ENCODE measurements at places on chromosomes 11 and 22. TPM values are rescaled to one million over a fixed set of nuclear protein-coding genes. Genes with fewer than 3 reads are reported as not detected.

DNA sequence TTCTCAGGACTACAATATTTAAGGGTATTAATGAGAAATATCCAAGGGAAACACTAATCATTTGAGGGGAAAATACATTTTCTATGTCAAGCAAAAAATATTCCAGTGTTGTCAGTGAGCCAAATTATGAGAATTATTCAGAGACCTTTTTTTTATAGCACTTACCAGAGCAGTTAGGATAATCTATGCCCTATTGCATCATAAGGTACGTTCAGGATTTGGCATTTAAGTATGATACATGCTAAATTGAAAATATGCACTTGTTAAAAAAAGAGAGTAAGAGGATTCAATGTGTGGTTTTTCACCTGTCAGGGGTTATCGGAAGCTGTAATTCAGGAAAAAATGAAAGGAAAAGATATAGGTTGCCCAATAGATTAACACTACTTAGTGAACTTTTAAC is 17.2 kb upstream of the MPPED2 start:
- DNase-seq: no peak

DNA sequence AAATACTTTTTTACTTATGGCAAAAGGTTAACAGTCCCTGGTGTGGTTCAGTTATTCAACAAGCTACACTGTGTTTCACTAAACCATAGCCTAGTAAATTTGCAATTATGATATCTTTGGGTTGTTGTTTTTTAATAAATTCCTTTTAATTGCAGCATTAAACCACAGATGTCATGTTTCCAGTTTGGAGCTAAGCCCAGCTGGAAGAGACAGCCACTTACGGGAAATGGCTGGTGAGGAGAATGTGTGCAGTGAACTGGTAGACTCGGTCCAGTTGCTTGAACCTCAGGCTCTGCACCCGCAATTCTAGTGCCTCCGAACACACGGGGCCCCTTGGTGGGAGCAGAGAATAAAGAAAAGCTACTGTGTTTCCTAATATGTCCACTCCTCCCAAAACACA is 70.8 kb downstream of the WNT11 start:
- DNase-seq: no peak

DNA sequence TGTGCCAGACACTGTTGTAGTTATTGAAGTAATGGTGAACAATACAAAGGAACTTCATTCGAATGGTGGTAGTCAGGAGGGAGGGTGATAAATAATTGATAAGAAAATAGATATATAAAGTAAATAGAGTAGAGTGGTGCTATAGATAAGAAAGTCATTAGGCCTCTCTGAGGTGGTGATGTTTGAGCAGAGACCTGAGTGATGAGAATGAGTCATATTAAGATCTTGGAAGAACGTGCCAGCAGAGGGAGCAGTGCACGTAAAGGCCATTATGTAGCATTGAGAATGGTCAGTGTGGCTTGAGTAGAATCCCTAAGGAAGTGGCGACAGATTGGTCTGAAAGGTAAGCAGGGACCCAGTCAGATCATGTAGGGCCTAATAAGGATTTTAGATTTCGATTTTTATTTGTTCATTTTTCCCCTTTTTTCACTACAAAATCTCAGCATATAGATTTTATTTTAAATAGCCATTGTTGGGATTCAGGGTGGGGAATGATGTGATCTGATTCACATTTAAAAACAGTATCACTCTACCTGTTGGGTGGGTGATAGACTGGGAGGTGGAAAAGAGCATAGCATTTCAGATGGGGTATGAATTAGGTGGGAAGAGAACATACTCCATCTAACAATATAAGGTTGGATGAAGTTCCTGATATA is 44.7 kb downstream of the CCDC90B start:
- peak; percentile 87 for DNase-seq

- no peak for DNase-seq
These were observed 30.5 kb downstream of the TMPRSS5 start for GRCh38 chr11:113675565-113675964.

- DNase-seq: peak; percentile 16
These were observed 60.2 kb upstream of the CRTAM start for GRCh38 chr11:122778148-122778547.

- DNase-seq: no peak
These were observed 85.9 kb downstream of the TIMP3 start for GRCh38 chr22:32887324-32887980.

DNA sequence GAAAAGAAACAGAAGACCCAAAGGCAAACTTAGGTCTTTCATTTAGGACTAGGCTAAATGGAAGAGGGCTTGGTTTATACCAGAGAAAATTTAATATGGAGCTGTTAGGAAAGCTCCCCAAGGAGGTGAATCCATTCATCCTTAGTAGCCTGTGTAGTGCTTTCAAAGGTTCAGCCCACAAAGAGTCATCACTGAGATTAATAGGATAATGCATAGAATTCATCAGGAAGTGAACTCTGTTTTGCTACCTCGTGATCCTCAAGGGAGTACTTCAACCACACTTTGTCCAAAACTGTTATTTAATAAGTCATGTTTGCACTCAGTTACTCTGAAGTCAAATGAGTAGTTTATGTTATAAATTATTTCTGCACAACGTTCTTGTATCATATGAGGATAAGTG is 43.3 kb upstream of the MMP7 start:
- DNase-seq: no peak

DNA sequence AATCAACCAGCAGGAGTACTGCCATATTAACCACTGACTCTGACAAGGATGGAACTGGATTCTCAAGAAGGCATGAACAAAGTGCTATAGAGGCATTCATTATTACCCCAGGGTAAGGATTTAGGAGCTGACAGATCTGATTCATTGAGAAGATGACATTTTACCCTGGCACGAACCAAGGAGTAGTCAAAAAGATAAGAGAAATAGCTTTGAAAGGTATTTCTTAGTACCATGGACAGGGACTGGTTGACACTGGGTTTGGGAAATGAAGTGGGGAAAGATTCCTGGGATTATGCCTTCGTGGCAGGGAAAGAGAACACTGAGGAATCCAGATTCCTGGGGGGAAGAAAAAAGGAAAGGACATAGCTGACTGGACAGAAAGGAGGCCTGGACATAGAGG is 5.1 kb upstream of the SAAL1 start:
- no peak for DNase-seq

GRCh38 chr11:74288161-74288560 is 23.3 kb downstream of the P4HA3 start:
- DNase-seq: peak; percentile 92

DNA sequence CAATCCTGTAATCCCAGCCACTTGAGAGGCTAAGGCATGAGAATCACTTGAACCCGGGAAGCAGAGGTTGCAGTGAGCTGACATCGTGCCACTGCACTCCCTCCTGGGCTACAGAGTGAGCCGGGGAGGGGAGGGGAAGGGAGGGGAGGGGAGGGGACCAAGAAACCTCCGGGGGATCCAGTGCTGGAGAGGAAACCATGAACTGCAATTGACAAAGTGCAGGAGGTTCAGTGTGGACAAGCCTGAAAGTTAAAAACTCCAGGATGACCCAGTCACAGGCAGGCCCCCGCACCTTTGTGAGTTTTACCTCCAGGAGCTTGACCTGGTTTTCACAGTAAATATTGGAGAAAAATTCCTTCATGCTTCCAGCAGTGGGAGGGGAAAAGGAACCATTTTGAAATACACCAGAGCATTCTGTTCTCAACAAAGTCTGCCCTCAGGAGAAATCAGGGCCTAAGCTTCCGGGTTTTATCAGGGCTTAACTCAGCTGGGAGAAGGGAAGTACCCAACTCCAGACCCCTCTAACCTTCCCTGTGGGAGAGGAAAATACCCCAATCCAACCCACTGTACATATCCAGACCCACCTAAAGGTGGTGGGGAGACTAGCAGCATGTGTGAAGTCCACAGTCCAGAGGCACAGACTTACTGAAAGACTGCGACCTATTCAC is 15.5 kb upstream of the ZFTA start:
- no peak for DNase-seq

DNA sequence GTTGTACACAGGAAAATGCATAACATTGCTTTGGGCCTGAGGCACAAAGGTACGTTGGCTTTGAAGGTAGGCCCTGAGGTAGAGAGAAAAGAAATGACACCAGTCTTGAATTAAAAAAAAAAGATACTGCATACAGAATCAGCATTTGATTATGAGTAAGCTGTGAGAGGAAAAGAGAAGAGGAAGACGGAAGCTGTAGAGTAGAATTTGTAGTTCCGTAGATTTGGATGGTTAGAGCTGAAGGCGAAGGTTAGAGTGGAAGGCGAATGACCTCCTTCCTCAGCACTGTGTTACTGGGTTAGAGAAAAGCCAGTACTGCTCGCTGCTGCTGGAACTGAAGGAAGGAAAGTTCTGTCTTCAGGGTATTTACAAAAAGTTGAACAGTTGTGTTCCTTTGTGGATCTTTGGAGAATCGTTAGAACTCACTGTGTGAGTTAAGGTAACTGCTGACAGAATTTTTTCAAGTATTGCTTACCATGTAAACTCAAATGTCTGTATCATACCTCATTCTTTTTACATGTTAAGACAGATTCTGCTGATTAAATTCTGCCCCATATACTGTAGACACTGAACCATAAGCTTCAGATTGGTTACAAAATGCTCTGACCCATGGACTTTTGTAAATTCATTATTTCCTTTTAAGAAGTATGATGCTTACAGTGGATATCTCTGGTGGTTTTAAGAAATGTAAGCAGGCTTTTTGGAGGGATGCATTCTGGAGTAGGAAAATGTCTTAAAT is 50.2 kb downstream of the MCAM start:
- no peak for DNase-seq

GRCh38 chr11:133824593-133824992 is 20.7 kb downstream of the SPATA19 start:
- no peak for DNase-seq

DNA sequence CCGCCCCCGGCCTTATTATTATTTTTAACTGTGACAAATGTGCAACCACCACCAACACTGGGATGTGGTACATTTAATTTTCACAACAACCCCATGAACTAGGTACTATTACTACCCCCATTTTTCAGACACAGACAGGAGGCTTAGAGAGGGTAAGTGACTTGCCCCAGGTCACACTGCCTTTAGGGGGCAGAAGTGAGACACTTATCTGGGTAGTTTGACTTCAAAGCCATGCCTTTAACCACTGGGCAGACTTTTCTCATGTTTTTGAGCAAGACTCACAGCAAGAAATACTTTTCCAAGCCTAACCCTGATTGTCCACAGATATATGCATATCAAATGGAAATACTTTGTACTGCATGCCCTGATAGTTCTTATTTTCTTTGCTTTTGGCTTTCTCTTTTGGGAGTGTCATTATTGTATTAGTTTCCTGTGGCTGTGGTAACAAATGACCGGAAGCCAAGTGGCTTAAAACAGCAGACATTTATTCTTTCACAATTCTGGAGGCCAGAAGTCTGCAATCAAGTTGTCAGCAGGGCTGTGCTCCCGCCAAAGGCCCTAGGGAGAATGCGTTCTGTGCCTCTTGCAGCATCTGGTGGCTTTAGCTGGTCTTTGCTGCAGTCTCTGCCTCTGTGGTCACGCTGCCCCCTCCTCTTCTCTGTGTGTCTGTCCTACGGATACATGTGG is 110.8 kb downstream of the GRIK4 start:
- no peak for DNase-seq

The KCNQ1 gene
- total RNA-seq: 1.9 TPM

The FBLN1 gene
- 58.8 TPM for total RNA-seq

The CST6 gene
- not detected for total RNA-seq

The SMC1B gene
- not detected for total RNA-seq

The KRTAP5-1 gene
- not detected for total RNA-seq
